ENCODE measurements at places on chromosomes 1 and 21.

DNA sequence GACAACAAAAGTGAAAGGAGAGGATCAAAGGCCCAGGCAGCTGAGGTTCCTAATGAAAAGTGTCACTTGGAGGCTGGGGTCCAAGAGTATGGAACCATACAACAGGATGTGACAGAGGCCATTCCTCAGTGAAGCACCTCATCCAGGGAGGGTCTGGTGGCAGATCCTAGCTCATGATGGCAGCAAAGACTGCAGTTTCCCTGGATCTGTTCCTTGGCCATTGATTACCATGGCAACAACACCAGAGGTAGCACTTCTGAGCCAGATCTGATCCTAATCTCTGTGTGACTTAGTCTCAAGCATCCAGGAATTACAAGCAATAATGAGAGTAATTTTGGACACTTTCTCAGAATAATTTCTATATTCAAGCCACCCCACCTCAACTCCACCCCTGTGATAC, 12.9 kb downstream of the FAM177B start:
- no peak for DNase-seq

GRCh38 chr1:172746091-172746949, 87.4 kb downstream of the FASLG start:
- peak; percentile 60 for DNase-seq

DNA sequence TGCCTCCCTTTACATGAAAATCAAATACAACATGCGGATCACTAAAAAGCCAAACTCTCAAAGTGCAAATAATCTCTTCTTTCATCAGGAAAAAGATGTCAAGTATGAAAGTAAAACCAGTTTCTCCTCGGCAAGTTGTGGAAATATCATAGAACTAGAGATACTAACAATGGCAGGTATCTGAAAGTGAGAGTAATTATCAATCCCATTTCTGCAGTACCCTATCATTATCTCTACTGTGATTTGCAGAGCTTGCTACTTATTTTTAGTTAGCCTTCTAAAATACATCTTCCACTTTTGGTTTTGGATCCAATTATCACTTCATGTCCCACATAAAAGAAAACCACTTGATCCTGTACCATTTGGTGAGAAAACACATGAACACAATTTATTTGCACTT, 3.0 kb downstream of the TP53BP2 start:
- DNase-seq, result no peak

- DNase-seq, result no peak
These were observed 81.0 kb upstream of the ARID1A start for GRCh38 chr1:26614655-26615411.

DNA sequence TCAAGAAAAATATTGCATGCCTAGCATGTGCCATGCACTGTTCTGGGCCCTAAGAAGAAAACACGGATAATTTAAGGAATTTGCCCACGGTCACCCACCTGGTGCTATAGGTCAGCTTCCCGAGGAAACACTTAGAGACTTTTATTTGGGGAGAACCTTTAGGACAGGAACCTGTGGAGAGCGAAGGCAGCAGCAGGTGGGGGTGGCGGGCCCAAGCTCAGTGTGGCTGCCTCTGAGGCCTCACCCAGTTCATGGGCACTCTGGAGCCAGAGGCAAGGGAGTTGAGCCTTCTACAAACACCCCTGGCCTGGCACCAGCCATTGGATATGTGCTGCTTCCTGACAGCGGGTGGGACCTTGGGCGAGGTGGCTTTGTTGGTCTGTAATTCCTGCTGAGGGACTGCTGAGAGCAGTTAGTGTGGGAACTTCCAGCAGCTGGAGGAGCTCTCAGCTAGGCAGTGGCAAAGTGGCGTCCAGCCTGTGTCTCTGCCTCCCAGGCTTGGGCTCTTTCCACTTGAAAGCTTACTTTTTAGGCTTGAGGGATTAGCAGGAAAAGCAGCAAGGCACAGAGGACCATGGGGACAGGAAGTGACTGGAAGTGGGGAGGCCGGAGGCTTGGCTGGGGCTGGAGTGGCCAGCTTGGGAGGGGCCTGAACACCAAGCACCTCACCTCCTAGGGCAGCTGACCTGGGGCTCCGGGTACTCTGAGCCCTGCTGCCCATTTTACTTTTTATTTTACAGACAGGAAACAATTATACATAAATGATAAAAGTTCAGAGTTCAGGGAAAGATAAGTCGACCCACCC, 19.1 kb downstream of the MRPL37 start:
- DNase-seq, result no peak

GRCh38 chr1:67711158-67711854, 26.3 kb downstream of the GADD45A start:
- no peak for DNase-seq

DNA sequence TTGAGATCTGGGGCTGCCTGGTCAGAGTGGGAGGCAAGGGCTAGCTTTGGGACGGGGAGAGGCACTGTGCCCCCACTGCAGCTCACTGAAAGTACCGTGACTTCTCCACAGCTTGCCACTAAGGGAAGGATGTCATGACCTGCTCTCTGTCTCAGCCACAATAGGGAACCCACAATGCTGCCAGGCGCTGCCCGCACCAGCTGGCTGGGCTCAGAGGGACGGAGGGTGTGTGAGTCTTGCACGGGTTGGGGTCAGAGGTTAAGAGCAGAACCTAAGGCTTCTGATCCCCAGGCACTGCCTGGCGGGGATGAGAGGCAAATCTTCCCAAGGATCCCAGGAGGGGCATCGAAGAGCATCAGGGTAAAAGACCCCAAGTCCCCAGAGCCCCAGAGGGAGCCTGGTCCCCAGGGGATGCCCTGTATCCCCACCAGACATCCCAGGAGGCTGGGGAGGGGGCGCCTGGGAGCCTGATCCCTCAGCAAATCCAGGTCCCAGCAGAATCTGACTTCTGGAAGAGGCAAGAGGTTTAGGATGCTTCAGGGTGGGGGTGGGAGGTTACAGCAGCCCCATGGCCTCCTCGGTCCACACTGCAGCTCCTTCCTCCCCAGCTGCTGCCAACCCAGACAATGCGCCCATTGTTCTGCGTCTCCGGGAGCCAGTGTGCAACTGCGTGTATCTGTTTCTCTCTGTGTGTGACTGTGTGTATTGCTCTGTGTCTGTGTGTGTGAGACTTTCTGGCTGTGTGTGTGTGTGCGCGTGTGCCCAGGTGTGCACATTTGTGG, 2.0 kb upstream of the MARCKSL1 start:
- DNase-seq, result peak; percentile 36

DNA sequence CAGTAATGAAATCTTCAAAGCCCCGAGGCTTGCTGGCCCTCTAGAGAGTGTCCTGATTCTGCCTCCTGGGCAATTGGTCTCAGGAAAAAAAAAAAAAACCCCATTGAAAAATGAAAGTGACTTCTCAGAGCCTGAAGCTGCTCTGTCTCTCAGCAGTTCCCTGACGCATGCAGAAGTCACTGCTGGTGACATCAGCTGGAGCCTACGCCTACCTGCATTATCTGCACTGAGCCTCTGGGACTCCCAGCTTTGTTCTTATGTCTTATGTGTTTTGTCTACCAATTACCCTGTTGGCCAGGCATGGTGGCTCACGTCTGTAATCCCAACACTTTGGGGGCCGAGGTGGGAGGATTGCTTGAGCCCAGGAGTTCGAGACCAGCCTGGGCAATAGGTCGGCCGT, 10.1 kb upstream of the SLC25A33 start:
- DNase-seq, result no peak

DNA sequence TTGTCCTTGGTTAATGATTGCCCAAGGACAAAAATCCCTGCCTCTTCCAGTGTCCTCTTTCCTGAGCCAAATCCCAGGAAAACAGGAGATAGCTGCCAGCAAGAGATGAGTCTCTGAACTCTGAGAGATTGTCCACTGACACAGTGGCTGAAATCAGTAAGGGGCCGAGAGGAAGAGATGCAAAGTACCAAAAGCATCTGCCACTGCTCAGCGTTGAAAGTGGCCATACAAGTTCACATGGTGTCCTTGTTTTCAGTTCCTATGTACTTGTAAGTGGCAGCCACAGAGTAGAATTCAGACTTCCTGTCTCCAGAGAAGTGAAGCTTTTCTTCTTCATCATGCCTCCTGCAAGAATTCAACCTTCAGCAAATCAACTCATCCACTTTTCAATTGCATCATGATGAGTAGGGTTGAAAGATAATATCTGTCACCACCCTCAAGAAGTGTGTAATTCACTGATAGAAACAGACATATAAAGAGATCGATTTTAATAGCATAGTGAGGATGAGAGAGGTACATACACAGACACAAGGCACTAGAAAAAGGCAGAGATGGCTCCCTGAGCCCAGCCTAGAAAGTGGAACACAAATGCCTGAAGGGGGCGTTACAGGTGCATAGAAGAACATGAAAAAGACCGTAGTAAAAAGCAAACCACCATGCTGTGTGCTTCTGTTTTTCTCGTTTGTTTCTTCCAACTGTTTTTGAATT, 185.8 kb downstream of the MRPL39 start:
- peak; percentile 45 for DNase-seq

DNA sequence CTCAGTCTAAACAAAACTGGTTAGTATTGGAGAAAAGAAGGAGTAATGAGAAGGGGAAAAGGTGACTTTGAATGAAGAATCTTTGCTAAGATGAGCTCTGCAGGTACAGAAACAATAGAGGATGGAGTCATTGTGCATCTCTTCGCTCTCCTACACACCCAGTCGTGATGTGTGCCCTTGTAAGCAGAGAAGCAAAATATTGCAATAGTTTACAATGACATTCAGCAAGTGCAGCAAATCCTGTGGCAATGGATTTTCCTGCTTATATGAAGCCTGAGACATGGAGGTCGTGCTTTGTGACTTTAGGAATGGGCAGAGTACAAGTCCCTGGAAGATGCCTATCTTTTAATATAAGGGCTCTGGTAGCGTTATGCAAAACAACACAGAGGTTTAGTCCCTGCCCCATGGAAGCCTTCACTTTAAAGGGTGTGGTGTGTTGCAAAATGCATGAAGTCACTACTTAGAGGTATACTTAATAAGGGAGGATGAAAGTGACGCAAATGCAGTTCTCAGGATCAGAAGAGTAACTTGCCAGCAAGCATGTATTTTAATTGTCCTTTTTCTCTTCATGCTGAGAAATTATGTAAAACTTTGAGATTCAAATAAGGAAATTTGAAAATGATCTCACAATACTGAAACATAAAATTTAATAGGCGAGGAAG, 88.0 kb upstream of the IVNS1ABP start:
- DNase-seq, result no peak

GRCh38 chr1:197910120-197910991, 6.8 kb upstream of the LHX9 start:
- no peak for DNase-seq

GRCh38 chr1:10917513-10918454, 94.7 kb upstream of the TARDBP start:
- no peak for DNase-seq

DNA sequence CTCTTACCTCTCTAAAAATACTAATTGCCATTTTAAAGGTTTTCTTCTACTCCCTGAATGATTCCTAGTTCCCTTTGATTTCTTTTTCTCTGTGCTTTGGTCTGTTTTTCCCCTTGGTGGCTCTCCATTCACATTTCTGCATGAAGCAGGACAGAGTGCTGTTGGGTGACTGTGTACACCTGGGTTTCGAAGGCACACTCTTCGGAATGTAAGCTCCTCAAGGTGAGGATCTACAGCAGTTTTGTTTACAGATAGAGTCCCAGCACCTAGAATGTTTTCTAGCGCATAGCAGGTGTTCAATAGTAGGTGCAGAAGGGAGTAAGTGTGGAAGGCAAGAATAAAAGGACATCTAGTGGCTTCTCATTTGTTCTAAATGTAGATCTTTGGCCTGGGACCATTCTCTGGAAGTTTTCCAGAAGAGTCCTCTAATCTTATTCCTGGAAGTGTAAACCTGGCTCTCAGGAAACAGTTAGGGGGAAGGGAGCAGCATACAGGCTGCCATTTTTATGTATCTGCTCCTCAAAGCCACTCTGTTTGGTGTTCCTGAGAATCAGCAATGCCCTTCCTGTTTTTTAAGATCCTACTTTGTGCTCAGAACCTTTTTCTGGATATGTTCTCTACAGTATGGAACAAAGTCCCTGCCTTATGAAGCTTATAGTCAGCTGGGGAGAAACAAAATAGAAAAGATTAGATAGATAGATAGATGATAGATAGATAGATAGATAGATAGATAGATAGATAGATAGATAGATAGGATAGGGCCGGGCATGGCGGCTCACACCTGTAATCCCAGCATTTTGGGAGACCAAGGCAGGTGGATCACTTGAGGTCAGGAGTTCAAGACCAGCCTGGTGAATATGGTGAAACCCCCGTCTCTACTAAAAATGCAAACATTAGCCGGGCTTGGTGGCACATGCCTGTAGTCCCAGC, 22.8 kb upstream of the EFNA1 start:
- no peak for DNase-seq

- DNase-seq, result no peak
These were observed 48.3 kb upstream of the LAMC2 start for GRCh38 chr1:183137782-183138181.

DNA sequence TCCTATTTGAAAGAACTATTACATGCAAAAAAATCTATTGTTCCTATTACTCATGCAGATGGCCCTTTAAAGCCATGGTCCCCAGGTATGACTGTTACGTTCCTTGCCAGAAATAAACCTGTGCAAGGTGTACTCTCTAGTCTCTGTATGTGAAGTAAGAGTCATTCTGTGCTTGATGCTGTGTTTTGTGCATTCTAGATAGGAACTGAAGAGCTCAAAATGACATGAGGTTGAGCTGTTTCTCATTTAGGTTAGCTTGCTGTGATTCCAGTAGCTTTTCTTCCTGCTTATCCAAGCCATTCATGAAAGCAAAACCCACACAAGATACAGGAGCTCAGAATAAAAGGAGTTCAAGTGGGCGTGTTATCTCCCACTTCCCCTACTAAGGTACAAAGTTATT, 64.3 kb upstream of the ZNF326 start:
- no peak for DNase-seq

GRCh38 chr1:103187673-103188072, 79.4 kb upstream of the COL11A1 start:
- DNase-seq, result no peak
